ENCODE measurements at places on chromosomes 3 and 15. TPM values are rescaled to one million over a fixed set of nuclear protein-coding genes. Genes with fewer than 3 reads are reported as not detected.

DNA sequence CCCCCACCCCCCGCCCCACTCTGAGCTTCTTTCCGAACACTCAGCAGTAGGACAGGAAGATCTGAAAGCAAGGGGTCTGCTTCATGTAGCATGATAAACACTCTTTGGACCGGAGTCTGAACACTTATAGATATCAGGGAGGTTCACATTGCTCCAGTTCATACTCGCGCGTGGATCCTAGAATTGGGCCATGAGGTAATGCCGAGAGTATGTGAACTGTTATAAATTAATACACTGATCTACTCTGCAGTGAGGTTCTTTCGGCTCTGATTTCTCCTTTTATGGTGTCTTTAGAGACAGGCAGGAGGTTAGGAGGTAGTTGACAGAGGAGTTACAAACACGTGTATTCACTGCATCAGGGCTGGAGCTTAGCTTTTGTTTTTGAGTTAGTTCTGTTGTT lies 223.0 kb downstream of the THSD4 start:
- no peak for DNase-seq

DNA sequence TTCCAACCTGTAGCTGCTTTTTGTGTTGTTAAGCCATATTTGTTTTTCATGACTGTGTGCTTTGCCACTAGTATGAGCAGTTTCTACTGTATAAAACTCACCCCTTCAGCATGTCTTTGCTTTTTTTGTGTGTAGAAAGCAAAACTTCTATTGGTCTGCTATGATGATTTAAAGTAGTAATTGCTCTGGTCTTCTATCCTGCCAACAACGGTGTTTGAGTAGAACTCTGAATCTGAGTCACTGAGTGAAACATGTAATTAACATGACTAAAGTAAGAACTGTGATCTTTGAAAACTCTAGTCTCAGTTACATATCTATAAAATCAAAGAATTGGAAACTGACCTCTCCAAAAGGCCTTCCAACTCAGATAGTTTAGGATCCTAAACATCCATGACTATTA lies 133.6 kb downstream of the TPRG1 start:
- no peak for DNase-seq

GRCh38 chr3:54294214-54294613 lies 171.9 kb downstream of the CACNA2D3 start:
- DNase-seq = no peak

SLC28A2 gene
- not detected for total RNA-seq

DNA sequence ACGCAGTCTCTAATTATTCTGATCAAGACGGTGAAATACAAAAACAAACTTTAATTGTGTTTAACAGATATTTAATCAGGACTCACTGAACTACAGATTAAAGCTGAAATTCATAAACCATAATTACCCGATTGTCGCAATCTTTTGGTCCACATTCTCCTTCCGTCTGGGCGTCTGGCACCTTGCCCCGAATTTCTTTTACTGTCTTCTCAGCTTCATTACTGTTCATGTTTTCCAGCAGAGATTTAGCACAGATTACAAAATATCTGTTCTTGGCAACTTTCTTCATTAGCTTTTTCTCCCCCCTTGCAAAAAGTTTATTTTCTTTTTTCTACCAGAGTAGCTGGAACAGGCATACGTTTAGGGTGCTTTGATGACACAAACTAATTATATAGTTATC lies 271.4 kb downstream of the TIGIT start:
- DNase-seq = no peak

PLSCR4 gene
- not detected for total RNA-seq

DNA sequence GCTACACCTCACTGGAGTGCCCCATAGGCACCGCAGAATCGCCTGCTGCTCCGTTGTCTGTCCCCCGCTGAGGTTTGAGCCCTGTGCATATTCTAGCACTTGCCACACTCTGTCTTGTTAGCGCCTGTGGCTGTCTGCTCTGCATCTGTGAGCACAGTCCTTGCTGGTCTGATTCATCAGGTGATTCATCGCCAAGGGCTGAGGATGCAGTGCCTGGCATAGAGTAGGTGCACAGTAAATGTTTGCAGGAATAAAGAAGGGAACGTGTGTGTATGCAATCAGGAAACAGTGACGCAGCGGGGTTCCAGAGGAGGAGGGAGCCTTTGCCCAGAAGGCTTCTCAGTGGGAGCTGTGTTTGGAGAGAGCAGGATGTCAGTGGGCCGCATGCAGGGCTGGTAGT lies 124.0 kb upstream of the PLXNA1 start:
- no peak for DNase-seq

DNA sequence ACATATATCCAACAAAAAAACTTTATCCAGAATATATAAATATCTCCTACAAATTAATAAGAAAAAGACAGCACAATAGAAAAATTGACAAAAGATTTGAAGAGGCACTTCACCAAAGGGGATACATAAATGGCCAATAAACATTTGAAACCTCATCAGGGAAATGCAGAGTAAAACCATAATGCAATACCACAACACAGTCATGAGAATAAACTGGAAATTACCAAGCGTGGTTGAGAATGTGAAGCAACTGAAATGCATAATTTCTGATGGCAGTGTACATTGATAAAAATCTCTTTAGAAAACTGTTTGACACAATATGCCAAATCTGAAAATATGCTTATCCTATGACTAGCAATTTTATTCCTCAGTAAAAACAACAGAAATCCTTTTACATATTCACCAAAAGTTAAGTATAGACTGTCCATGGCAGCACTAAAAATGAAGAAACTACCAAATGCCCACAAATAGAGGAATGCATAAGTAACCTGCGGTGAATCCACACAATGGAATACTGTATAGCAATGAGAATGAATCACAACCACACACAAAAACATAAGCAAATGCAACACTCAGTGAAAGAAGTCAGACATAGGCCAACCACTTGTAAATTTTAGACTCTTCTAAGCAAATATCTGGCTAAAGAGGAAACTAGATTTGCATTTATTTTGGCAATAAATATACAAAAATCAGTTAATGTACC lies 7.9 kb downstream of the LYZL4 start:
- no peak for DNase-seq

GRCh38 chr3:128908951-128909350 lies 29.5 kb downstream of the ACAD9 start:
- DNase-seq = no peak

TRPC1 gene
- total RNA-seq = 1.6 TPM

CDHR4 gene
- 0.08 TPM for total RNA-seq

- DNase-seq = no peak
Measured at GRCh38 chr3:104855702-104856101, 511.0 kb upstream of the ALCAM start.

DNA sequence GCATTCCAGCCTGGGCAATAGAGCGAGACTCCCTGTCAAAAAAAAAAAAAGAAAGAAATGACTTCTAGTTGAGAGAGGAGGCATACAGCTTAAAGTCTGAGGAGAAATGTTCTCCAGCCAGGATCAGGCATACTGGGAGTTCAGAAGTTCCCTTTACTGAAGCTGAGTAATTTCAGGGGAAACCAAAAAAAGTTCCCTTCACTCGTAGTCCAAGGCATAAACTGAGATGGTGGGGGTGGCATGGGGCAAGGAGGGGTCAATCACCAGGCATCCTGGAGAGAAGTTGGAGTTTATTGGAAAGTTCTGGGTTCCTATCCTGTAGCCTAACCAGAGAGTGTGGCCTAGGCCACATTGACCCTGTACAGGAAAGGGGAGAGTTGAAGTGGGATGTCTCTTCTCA lies 5.9 kb downstream of the GPX1 start:
- no peak for DNase-seq

DNA sequence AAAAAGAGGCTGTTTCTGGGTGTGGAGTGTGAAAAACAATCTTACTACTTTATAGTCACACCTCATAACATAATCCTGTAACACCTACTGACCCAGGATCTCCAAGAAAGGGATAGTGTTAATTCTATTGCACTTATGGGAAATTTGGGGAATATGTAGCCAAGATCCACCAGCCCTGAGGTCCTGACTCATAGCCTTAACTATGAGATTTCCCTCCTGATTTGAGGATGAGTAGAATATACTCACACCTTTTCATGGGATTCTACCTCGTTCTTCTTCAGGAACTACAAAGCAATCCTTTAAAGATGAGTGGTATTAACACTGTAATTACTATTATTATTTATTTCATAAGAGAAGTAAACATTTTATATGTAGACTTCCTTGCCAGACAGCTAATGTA lies 315.2 kb downstream of the MECOM start:
- DNase-seq = no peak

DNA sequence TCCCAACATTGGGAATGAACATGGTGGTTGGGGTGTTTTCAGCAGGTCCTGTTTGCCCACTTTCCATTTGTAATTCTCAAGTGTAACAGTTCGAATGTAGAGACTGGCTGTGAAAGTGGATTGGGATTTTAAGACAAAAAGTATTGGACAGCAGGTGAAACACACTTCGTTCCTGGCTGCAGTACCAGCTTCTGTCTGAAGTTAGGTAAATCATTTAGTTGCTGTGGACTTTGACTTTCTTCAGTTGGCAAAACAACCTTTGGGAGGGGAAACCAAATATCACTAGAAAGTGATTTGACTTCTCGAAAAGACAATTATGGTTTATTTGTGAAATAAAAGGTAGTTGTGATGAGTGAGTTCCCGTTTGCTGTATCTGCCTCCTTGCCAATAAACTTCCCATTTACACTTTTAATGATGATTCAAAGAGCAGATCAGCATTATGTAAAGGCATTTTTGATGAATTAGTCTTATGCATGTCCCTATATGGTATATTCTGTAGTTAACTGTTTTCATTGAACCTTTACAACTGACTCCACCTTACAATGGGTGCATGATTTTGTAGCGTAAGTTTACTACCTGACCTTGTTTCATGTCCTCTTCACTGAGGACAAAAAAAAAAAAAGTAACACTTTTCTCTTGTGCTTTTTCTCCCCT lies 34.0 kb downstream of the FNDC3B start:
- DNase-seq = no peak

- DNase-seq = no peak
Measured at GRCh38 chr15:82135638-82136037, 89.8 kb upstream of the MEX3B start.

CCR1 gene
- 6.4 TPM for total RNA-seq

Measured in activated CD4-positive, alpha-beta T cell treated with anti-CD3 and anti-CD28 coated beads, Interleukin-2, amount 10 ng/mL, durations not matched to agents 7 days and 5 days (primary cell).